ENCODE measurements at places on chromosomes 5 and 9. TPM values are rescaled to one million over a fixed set of nuclear protein-coding genes. Genes with fewer than 3 reads are reported as not detected.

DNA sequence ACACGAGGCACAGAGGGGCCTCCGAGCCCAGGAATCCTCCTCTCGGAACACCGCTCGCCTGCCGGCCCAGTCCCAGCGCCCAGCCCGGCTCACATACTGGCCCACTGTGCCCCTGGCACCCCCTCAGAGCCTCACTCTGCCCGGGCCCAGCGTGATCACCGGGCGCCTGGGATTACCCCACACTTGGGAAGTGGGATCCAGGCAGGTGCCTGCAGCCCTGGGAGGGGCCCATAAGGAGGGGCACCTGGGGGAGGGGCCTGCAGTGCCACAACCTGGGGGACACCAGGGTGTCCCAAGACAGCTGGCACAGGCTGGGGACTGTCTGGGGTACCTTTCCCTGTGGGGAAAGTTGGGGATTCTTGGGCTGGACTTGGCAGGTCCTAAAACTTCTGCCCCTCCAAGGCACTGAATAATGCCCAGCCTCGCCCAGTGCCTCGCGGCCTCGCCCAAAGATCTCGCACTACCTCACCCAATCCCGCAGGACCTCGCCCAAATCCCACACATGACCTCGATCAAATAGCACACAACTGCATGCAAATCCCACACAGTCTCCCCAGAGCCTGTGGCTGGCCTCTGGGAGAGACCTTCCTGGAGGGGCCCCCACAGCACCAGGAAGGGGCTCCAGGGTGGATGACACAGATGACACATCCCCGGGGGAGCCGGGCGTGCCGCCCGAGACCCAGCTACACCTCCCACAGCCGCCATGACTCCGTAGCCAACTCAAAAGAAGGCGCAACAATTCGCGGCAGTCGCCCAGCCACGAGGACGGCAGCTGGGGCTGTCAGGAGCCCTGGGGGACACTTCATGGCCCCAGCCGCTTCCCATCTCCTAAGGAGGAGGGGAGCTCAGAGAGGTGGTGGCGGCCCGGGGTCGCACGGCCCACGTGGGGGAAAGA is 13.7 kb downstream of the NOTCH1 start:
- DNase-seq = no peak

GRCh38 chr9:91994422-91994821 is 44.4 kb upstream of the ROR2 start:
- DNase-seq = no peak

DNA sequence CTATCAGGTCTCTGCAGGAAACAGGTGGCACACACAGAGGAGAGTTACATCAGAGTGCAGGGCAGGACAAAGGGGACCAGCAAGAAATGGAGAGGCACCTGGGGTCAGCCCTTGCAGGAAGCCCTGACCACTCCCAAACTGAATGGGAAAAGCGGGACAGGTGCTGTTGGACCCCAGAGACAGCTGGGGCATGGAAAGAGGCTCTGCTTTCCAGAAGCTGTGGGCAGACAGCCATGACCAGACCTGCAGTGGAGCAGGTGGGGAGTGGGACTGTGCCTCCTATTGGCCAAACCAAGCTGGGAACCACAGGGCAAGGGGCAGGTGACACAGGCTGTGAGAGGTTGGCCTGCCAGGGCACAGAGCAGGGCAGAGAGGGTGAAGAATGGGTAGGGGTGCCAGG is 125.8 kb downstream of the BOD1 start:
- no peak for DNase-seq

- no peak for DNase-seq
Measured at GRCh38 chr5:172455087-172455381, 709 bp upstream of the SH3PXD2B start.

TOR4A gene
- total RNA-seq = 22.1 TPM

DNA sequence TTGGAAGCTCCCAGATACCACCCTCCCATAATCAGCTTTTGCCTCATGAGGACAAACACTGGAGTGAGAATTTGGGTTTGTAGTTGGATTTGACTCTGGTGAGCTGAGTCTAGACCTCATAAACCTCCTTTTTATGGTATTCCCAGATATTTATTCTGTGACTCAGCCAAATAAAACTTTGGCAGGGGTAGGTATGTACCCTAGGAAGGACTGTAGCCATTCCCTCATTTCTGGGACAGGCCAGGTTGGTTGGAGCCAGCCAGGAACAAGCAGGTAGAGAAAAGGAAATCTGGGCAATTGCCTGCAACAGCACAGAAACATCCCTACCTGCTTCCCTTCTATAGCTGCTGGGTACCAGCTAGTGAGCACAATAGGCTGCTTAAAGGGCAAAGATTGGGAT is 19.4 kb downstream of the ENHO start:
- DNase-seq = no peak

- DNase-seq = no peak
Measured at GRCh38 chr5:72125941-72126620, 18.8 kb downstream of the MAP1B start.

DNA sequence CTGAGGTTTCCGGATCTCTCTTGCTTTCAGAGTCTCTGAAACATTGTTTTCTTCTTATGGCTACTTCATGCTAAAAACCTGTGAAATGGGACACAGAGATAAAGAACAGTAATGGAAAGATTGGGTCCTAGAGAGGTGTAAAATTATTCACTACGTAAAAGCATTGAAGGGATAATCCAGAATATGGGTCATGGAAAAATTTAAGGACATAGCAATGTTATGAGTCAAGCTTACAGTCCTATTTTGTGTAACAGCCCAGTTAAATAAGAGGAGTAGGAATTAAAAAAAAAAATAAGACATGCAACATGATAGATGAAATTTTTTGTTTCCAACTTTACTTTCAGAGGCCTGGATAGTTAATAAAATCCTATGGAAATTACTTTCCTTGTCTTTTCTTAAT is 61.9 kb upstream of the ELL2 start:
- peak; percentile 65 for DNase-seq

- peak; percentile 25 for DNase-seq
Measured at GRCh38 chr5:79567926-79568549, 44.2 kb upstream of the TENT2 start.

GRCh38 chr9:105241356-105242043 is 3.0 kb upstream of the SLC44A1 start:
- peak; percentile 56 for DNase-seq

PTGES gene
- 16.7 TPM for total RNA-seq
